Calu3 (cell line): ENCODE measurements at places on chromosomes 2 and 18.
A peak's percentile ranks its signal among the peaks of the same experiment; 100 is the strongest.

DNA sequence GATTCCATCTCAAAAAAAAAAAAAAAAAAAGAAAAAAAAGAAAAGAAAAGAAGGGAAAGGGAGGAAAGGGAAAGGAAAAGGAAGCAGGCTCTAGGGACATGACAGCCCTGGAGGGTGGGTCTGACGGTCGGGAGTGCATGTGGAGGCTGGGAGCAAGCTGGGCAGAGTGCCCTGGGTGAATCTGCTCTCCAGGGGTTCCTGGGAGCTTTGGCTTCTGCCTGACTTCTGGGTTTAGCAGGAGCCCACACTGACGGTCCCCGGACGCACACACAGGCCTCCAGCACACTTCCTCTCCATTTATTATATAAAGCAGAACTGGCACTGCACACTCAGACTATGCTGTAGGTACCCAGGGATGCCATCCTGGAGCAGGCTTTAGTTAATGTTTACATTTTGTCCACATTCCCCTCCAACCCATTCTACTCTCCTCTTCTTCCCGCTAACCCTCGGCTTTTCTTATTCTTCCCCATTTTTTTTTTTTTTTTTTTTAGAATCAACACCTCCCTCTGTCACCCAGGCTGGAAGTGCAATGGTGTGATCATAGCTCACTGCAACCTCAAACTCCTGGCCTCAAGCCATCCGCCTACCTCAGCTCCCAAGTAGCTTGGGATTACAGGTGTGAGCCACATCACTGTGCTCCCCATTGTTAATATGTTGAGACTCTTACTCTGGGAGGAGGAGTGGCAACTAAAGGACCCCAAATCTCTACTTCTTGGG lies 151.1 kb upstream of the SLC1A4 start:
- peak; percentile 62 for DNase-seq

GRCh38 chr2:197201874-197202273 lies 108.7 kb downstream of the ANKRD44 start:
- DNase-seq, result no peak

GRCh38 chr18:72612894-72613533 lies 68.9 kb upstream of the CBLN2 start:
- DNase-seq, result no peak

- DNase-seq, result no peak
These were observed 14.4 kb downstream of the MTERF4 start for GRCh38 chr2:241087420-241088268.

DNA sequence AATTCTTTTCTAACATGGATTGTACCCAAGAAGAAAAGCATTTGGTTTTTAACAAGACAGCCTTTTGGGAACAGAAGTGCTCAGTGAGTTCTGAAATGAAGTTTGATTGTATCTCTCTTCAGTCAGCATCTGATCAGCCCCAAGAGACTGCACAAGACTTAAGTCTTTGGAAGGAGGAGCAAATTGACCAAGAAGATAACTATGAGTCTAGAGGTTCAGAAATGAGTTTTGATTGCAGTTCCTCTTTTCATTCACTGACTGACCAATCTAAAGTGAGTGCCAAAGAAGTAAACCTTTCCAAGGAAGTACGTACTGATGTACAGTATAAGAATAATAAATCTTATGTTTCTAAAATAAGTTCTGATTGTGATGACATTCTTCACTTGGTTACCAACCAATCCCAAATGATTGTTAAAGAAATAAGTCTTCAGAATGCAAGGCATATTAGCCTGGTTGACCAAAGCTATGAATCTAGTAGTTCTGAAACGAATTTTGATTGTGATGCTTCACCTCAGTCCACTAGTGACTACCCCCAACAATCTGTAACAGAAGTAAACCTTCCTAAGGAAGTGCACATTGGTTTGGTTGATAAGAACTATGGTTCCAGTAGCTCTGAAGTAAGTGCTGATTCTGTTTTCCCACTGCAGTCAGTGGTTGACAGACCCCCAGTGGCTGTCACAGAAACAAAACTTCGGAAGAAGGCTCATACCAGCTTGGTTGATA lies 31.2 kb downstream of the ZDBF2 start:
- no peak for DNase-seq

GRCh38 chr2:83630351-83630750 lies 828.7 kb downstream of the SUCLG1 start:
- no peak for DNase-seq
